Activated CD8-positive, alpha-beta memory T cell treated with anti-CD3 and anti-CD28 coated beads, Interleukin-2, amount 10 ng/mL, durations not matched to agents 7 days and 5 days (primary cell): ENCODE measurements at places on chromosomes 6 and 20.
A peak's percentile ranks its signal among the peaks of the same experiment; 100 is the strongest.

- no peak overlapping the region for H3K27ac ChIP-seq
- H3K4me3 ChIP-seq: no peak overlapping the region
- H3K36me3 ChIP-seq: peaks cover 1% of the 10 kb centered on the region
- no peak for DNase-seq
- H3K4me1 ChIP-seq: peaks cover 10% of the 10 kb centered on the region
Measured at GRCh38 chr6:80214436-80215022, 108.1 kb downstream of the BCKDHB start.

GRCh38 chr6:53412751-53413150, 64.0 kb upstream of the ELOVL5 start:
- H3K27me3 ChIP-seq: peaks cover 5% of the 10 kb centered on the region
- H3K4me3 ChIP-seq: no peak overlapping the region
- H3K4me1 ChIP-seq: peaks cover 4% of the 10 kb centered on the region
- H3K27ac ChIP-seq: no peak overlapping the region
- no peaks in the 10 kb centered on the region for H3K36me3 ChIP-seq

GRCh38 chr6:156564807-156565149, 212.4 kb upstream of the ARID1B start:
- peaks cover 1% of the 10 kb centered on the region for H3K36me3 ChIP-seq
- peaks cover 8% of the 10 kb centered on the region for H3K27me3 ChIP-seq
- DNase-seq: no peak
- no peaks in the 10 kb centered on the region for H3K4me1 ChIP-seq
- H3K4me3 ChIP-seq: no peak overlapping the region
- no peak overlapping the region for H3K27ac ChIP-seq

DNA sequence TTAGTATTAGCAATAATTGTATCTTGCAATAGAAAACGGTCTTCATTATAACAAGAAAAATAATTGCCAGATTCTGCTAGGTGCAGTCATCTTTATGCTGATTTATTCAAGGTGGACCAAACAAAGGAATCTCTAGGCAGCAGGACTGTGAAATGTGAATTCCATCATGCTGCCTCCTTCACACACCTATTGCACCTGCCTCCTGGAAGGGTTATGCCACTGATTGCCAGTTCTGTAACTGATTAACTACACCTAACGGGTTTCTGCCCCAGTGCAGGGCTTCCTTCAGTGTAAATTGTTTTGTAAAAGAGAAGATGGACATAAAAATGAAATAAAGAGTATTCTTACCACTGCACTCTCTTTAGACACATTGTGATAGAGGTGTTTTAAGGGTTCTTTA, 96.1 kb downstream of the FOXO3 start:
- DNase-seq: no peak
- no peak overlapping the region for H3K4me3 ChIP-seq
- no peaks in the 10 kb centered on the region for H3K27me3 ChIP-seq
- peaks cover 13% of the 10 kb centered on the region for H3K4me1 ChIP-seq

DNA sequence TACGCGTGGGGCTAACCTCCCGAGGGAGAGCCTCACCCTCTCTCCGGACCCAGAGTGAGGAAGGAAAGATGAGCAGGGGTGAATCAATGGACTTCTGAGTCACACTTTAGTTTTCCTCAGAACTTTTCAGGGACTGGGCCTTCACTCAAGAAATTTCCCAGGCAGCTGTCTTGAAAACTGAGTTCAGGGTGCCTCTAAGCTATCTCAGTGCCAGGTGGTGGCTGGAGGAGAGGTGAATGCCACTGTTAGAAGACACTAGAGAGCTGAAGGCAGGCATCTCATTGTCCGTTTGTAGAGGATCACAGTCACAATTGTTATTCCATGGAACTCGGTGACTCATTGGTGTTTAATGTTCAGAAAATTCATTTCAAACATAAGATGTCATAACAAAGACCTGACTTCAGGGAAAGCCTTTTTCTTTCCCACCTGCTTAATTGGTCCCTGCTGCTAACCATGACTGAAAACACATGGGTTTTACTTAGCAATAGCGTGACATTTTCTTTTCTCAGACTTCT, 5.3 kb upstream of the SERPINB6 start:
- peak overlapping the region; percentile 75 for H3K27ac ChIP-seq
- DNase-seq: peak; percentile 35
- H3K4me1 ChIP-seq: peaks cover 44% of the 10 kb centered on the region
- H3K36me3 ChIP-seq: peaks cover 11% of the 10 kb centered on the region
- peaks cover 10% of the 10 kb centered on the region for H3K27me3 ChIP-seq
- H3K4me3 ChIP-seq: peak overlapping the region; percentile 24

DNA sequence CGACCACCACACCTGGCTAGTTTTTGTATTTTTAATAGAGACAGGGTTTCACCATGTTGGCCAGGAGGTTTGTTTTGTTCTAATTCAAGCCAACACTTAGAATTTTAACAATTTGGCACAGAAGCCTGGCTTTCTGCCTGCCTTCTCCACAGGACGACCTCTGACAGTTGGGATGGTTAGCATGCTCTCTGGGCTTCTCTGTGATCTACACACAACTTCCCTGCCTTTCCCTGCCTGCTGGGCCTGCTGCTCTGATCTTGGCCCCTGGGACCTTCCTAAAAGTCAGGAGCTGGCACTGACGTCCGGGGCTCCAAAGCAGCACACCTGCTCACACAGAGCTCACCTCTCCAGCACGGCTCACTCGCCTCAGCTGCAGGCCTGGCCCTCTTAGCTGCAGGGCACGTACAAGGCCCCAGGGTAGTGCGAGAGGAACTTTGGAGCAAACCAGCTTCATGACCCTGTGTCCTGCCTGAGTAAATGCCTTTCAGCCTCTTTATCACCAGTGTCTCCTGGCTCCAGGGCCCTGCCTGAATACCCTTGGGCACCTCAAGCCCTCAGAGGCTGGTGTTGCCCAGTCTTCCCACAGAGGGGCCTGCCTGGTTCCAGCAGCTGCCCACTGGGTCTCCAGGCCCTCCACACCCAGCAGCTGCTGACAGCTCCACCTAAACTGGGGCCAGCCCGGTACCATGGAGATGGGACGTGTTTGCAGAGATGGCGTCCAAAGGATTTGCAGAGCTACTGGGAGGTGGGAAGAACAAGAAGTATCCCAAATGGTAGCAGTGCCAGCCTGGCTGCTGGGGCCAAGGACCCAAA, 96.0 kb downstream of the PSMB1 start:
- peaks cover 27% of the 10 kb centered on the region for H3K4me1 ChIP-seq
- H3K27me3 ChIP-seq: peaks cover 6% of the 10 kb centered on the region
- H3K36me3 ChIP-seq: no peaks in the 10 kb centered on the region
- DNase-seq: no peak

GRCh38 chr6:142372348-142372747, 70.5 kb downstream of the ADGRG6 start:
- DNase-seq: no peak
- H3K27me3 ChIP-seq: peaks cover 20% of the 10 kb centered on the region
- no peaks in the 10 kb centered on the region for H3K36me3 ChIP-seq
- no peak overlapping the region for H3K4me3 ChIP-seq
- H3K4me1 ChIP-seq: no peaks in the 10 kb centered on the region
- no peak overlapping the region for H3K27ac ChIP-seq

DNA sequence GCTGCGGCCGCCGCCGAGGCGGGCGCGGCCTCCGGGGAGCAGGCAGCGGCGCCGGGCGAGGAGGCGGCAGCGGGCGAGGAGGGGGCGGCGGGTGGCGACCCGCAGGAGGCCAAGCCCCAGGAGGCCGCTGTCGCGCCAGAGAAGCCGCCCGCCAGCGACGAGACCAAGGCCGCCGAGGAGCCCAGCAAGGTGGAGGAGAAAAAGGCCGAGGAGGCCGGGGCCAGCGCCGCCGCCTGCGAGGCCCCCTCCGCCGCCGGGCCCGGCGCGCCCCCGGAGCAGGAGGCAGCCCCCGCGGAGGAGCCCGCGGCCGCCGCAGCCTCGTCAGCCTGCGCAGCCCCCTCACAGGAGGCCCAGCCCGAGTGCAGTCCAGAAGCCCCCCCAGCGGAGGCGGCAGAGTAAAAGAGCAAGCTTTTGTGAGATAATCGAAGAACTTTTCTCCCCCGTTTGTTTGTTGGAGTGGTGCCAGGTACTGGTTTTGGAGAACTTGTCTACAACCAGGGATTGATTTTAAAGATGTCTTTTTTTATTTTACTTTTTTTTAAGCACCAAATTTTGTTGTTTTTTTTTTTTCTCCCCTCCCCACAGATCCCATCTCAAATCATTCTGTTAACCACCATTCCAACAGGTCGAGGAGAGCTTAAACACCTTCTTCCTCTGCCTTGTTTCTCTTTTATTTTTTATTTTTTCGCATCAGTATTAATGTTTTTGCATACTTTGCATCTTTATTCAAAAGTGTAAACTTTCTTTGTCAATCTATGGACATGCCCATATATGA, 3.2 kb downstream of the MARCKS start:
- peaks cover 16% of the 10 kb centered on the region for H3K4me1 ChIP-seq
- no peak overlapping the region for H3K4me3 ChIP-seq
- H3K36me3 ChIP-seq: peaks cover 2% of the 10 kb centered on the region
- H3K27ac ChIP-seq: no peak overlapping the region
- DNase-seq: no peak

DNA sequence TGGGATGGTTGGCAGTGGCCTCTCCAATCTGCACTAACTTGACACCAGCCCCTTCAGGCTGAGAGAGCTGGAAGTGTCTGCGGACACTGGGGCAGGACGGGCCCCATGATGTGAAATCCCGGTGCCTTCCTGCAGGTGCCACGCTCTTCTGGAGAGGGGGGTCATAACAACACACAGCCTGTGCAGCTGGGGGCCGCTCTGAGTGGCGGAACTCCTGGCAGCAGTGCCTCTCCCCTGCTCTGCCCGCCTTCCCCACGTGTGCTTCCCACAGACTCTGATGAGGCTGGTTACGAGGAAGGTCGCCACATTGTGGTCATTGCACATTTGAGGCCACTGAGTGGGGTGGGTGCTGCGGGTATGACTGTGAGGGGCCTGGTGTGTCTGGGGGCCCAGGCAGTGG, 145.2 kb downstream of the DTNBP1 start:
- no peak for DNase-seq
- H3K4me1 ChIP-seq: peaks cover 12% of the 10 kb centered on the region
- H3K36me3 ChIP-seq: peaks cover 41% of the 10 kb centered on the region
- H3K27me3 ChIP-seq: no peaks in the 10 kb centered on the region

DNA sequence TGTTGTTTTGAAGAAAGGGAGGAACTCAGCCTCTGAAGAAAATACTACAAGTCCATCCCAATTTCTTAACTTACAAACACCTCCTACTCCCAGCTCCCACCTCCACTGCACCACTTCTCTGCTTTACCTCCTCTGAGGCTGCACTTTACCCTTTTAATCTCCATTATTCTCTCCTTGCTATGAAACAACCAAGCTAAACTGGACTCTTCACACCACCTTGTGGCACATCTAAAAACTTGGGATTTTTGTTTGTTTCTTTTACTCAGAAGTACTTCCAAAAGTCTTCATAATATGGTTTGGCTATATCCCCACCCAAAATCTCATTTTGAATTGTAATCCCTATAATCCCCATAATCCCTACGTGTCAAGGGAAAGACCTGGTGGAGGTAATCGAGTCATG, 142.2 kb downstream of the MOXD1 start:
- no peak overlapping the region for H3K27ac ChIP-seq
- H3K27me3 ChIP-seq: peaks cover 23% of the 10 kb centered on the region
- no peaks in the 10 kb centered on the region for H3K4me1 ChIP-seq
- no peaks in the 10 kb centered on the region for H3K36me3 ChIP-seq
- DNase-seq: no peak
- no peak overlapping the region for H3K4me3 ChIP-seq

DNA sequence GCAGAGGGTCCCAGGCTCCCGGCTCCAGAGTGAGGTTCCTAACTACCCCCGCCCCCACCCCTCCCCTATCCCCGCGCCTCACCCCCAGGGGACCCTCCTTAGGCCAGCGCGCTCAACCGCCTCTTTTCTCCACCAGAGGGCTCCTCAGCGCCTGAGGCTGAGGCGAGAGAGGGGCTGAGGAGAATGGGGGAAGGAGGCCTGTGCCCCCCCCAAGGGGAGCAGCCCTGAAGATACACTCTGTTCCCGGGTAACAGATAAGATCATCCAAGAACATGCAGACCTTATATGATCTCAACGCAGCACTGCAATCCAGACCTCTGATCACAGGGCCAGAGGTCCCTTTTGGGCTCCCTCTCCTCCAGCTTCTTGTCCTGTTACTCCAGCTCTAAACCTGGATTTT, 43.3 kb upstream of the MRPS10 start:
- H3K4me1 ChIP-seq: peaks cover 12% of the 10 kb centered on the region
- H3K27me3 ChIP-seq: no peaks in the 10 kb centered on the region

- no peak for DNase-seq
- H3K4me3 ChIP-seq: no peak overlapping the region
- H3K27me3 ChIP-seq: no peaks in the 10 kb centered on the region
- H3K36me3 ChIP-seq: no peaks in the 10 kb centered on the region
- no peaks in the 10 kb centered on the region for H3K4me1 ChIP-seq
Measured at GRCh38 chr20:8720089-8720488, 348.8 kb upstream of the PLCB4 start.

DNA sequence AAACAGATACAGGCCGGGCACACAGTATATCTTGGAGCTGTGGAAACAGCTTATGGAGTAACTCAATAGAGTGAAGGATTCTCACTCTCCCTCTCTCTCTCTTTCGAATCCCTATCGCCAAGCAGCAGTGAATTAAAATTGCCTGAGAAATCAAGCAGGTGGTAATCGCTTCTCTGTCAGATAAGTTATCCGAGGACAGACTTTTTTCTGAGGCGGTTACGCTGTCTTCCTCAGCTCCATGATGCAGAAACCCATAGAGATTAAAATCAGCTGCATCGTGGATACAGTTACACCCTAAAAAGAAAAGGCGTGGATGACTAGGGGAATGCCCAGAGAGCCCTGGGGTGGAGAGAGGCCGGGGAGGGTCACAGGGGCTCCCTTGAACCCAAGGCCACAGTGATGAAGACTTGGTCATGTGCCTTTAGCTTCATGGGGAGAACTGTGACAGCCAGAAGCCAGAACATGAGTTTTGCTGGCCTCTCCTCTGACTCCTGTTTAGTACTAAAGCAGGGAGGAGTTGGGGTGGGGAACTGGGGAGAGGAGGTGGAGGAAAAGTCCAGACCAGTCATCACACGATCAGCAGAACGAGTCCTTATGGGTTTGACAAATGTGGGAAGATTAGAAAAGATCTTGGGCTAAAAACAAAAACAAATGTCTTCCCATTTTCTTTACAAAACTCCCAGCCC, 138.8 kb upstream of the JARID2 start:
- H3K27me3 ChIP-seq: peaks cover 5% of the 10 kb centered on the region
- no peak overlapping the region for H3K4me3 ChIP-seq
- H3K4me1 ChIP-seq: no peaks in the 10 kb centered on the region
- DNase-seq: no peak
- no peak overlapping the region for H3K27ac ChIP-seq
- peaks cover 7% of the 10 kb centered on the region for H3K36me3 ChIP-seq

DNA sequence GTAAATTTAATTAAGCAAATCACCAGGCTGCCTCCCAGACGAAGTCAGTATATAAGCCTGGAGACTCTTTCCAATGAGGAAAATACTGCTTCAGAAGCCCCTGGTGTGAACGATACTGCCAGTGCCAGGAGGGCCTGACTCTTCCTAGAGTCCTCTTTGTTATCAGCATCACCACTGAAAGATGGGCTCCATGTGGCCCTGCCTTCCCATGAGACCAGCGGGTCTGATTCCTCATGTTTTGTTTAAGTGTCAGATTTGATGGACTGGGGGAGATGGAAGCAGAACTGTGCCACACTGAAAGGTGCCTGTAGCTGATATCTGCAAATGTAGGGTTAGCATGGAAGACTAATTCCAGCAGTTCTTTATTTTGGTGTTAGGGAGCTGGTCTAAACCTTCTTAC, 7.9 kb downstream of the NQO2 start:
- no peak overlapping the region for H3K27ac ChIP-seq
- no peak overlapping the region for H3K4me3 ChIP-seq
- peaks cover 8% of the 10 kb centered on the region for H3K4me1 ChIP-seq
- peaks cover 70% of the 10 kb centered on the region for H3K36me3 ChIP-seq
- DNase-seq: no peak
